NCI-H524 (cell line): ENCODE measurements at places on chromosomes 2 and 18.

DNA sequence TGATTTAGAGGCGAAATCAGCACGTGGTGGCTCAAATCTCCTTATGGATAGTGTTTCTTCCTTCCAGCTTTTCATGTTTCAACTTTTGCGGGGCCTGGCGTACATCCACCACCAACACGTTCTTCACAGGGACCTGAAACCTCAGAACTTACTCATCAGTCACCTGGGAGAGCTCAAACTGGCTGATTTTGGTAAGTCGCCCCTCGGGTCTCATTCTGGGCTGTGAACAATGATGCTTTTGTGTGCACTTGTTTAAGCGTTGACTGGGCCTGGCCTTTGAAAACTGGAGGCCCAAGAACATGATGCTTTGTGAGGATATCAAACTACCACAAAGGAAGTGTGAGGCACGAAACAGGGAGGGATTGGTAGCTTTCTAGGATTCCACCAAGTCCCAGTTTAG is 27.4 kb downstream of the CDK15 start:
- DNase-seq: no peak

- no peak for DNase-seq
Observed at GRCh38 chr2:144759746-144760145, 239.8 kb upstream of the ZEB2 start.

- DNase-seq: no peak
Observed at GRCh38 chr18:39051013-39051412, 1485.4 kb upstream of the CELF4 start.

DNA sequence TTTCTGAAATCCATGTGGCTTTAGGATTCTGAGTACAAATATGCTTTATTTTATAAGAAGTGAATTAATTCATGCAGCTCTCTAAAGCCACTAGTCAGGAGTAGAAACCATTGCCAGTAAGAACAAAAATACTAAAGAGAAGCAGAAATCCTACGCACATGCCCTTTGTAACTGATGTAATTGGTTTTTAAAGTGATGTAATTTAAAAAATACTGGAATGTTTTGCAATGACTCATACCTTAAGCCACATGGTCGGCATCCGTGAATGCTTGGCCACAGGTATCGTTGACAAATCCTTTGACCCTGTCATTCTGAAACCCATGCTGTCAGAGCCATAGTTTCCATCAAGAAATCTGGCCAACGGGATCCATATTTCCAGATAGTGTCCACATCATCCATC is 213.3 kb downstream of the ACKR3 start:
- DNase-seq: no peak

DNA sequence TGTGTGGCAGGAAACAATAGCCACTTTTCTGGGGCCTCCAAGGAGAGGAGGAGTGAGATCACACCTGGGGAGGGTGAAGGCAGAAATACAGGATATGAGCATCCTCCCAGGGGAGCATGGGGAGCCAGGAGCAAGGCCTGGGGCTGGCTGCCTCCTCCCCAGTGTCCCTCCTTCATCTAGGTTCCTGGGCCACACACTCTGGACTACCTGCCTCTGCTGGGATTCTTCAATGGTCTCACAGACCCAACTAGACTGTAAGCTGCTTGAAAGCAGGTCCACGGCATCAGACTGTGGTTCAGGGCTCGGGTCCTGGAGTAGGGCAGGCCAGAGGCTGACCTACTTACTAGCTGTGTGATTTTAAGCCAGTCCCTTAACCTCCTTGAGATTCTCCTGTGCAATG is 94.0 kb downstream of the MCFD2 start:
- no peak for DNase-seq

DNA sequence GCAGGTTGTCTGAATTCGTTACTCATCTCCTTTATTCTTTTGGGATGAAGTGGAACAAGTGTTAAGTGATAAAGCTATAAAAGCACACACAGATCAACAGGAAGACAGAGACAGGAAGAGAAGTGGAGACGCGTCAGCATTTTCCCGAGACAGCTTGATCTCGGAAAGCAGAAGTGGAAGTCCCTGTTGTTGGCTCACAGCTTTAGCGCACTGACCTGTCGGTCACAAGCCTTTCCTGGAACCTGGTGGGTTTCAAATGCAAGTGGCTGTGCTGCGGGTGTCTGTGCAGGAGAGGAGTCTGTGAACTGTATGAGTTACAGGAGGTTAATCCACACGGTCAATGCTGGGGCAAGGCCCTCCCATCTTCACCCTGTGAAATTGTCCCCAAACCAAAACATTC is 116.6 kb upstream of the PELI1 start:
- no peak for DNase-seq

- DNase-seq: no peak
Observed at GRCh38 chr18:24534271-24534670, 73.8 kb downstream of the HRH4 start.

DNA sequence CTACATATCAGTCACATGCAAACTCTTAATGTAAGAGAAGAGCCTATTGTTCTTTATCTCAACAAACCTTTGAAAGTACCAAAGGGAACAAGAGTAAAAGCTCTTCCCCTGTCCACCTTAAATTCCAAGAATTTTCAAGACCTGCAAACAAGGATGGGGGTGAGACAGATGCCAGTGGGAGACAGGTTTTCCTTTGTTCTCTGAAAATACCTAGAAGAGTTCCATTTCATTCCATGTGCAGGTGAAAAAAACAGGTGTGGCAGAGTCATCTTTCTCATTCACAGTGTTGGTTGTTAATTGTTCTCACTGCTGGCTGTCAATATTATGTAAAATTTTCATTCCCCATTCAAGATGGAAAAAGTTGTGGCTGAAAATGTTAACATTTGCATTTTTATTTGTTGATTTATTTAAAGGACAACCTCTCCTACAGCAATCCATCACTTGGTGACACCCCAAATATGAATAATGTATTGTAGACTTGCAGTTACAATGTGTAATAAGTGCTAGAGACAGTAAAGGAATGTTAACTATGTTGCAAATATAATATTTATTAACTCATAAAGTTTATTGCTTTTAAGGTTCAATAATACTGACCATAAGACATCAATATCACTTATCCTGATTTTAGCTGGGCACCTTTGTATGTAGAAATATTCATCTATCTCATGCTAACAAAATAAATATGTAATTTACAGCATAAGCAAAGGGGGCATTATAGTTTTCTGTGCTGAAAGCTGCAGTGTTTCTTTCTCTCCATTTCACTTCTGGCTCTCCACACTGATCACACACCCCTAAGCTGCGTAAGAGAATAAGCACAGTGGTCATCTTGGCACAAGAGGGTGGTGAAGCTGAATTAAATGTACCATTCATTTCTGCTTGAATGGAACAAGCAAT is 347.0 kb downstream of the KIAA1328 start:
- DNase-seq: no peak

GRCh38 chr18:54323970-54324369 is 33.7 kb downstream of the STARD6 start:
- no peak for DNase-seq

DNA sequence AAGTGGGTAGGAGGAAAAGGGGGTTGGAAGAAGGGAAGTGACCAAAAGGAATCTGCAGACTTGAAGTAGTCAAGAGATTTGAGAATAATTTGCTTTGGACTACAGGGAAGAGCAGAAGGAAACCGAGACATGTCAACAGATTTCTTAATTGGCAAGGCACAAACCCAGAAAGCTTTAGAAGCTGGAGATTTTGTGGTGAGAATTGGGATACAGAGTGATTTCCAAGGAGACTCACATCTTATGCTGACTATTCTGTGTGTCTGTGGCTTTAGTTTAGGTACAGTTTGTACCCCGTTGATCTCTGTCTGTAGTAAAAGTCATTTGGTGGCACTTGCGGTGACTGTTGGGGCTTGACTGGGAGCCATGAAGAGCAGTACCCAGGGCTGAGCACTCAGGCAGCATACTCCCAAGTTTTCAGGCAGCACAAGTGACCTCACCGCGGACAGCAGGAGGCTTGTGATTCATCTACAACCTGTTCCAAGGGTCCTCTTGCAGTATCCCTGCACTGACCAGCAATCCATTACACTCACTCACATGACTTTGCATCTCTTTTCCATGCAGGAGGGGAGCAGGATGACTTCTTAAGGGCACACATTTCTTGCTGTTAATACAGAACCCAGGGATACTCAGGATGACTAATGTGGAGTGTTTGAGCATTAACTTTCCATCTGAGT is 97.1 kb upstream of the TNP1 start:
- no peak for DNase-seq

DNA sequence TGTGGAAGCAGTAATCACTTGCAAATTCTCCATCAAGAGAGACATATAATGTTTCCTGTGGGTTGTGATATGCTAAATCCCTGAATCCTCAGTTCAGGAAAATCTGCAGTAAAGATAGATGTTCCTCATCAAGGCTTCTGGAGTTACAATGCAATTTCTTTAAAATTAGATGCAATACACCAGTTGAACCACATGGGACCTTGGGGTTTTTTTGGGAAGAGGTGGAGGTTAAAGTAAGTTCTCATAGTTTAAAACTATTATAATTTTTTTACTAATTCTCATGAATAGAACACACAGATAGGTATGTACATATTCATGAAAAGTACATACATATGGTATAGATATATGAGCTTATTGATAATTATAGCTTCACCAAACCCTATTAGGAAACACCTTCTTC is 496.2 kb downstream of the SATB2 start:
- DNase-seq: no peak

GRCh38 chr2:109447251-109447661 is 166.5 kb downstream of the SEPTIN10 start:
- DNase-seq: peak; percentile 32

GRCh38 chr2:65366595-65367125 is 65.7 kb downstream of the SPRED2 start:
- peak; percentile 4 for DNase-seq

DNA sequence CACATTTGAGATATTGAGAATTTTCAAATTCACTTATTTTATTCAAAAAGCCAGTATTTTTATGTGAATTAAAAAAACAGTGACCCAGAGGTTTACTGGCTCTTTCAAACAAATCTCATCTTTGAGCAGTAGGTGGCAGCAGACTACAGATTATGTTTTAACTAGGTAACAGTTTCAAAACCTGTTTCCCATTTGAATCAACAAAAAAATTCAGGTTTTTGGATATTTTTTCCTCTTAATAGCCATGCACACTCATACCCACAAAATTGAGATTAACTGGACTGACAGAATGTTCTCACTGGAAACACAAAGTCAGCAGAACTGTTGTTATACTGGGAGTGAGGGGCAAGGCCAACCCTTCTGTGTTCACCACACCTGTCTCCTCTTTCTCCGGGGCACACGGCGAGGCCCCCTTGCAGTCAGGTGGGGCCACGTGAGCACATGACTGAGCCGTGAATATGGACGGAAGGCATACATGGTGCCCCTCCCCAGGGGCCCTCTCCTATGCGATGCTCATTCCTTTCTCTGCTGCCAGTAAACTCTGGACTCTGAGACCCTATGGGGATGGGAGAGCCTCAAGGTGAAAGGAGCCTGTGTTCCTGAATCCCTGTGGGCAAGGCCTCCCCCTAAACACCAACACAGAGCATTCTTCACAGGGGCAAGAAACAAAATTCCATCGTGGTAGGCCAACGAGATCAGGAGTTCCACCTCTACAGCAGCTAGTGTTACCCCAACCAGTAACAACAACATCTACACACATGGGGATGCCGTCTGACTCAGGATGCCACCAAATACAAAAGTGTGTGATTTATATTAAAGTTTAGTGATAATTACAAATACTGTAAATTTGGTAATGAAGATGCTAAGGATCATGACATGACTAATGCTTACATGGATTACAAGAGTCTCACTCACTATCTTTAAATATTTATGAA is 80.4 kb downstream of the LPIN2 start:
- DNase-seq: peak; percentile 47
